ENCODE measurements at places on chromosomes 3 and 15.

DNA sequence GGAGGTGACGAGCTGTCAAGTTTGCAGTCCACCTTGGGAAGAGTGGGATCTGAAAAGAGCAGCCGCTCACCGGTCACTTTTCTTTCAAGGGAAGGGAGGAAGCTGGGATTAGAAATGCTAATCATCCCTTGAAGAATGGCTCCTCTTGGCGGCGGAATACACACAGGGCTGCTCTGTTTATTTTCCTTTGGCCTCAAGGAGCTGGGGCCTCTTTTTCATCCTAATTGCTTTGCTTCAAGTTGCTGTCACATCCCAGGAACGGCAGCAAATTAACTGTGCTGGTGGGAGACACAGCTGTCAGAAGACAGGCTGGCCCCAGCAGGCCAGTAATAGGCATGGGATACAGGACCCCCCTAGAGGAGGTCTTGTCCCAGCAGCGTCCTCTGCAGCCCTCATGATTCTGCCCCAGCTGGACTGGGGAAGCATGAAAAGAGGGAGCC is 6.7 kb downstream of the KBTBD13 start:
- no peak for DNase-seq

DNA sequence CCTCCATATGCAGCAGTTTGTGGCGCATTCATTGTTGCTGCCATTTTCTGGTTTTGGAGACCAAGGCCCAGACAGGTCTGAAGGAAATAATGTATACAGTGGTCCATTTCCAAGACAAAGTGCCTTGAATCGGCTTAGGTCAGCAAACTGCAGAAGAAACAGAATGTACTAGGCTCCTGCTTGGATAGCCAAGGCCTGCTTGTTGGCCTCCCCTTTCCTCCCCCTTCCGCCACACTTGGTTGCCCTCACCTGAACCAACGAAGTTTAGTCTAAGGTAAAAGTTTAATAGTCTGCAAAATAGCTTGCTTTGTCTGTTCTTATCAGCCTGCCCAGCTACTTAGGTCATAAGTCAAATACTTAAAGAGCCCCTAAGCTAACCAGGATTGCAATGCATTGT is 12.0 kb upstream of the RTP3 start:
- DNase-seq: no peak

DNA sequence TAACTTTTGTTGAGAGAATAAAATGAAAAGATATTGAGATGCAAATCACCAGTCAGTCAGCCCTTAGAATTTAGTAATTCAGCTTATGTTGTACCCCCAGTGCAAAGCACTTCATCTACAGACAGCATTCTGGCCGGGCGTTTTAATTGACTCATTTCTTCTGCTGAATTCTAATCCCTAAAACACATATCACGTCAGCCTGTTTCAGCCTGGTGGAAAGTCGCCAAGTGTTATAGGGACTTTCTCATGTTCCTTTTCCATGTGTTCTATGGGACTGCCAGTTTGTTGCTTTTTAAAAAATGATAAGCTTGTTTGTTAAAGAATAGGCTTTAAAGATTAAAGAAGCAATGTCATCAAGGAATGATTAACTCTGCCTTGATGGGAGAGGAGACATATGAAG is 169.7 kb upstream of the BFSP2 start:
- DNase-seq: no peak

DNA sequence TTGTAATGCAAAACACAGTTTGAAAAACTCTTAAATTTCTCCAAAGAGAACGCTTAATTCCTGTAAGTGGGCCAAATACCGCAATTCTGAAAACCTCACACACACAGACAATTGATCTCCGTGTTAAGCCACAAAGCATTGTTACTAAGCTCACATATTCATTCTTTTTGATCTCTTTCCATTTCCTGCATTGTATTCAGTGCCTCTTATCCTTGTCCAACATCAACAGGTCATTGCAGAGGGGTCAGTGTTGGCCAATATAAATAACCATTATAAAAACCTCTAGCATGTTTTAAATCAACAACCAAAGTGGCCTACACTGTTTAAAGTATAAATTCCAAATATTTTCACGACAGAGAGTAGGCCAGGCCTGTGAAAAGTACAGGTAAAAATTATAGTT is 171.1 kb downstream of the PDZRN3 start:
- no peak for DNase-seq

GRCh38 chr3:72021531-72021930 is 236.6 kb upstream of the PROK2 start:
- DNase-seq: no peak

GRCh38 chr15:78597583-78597982 is 23.2 kb downstream of the CHRNA3 start:
- DNase-seq: no peak

DNA sequence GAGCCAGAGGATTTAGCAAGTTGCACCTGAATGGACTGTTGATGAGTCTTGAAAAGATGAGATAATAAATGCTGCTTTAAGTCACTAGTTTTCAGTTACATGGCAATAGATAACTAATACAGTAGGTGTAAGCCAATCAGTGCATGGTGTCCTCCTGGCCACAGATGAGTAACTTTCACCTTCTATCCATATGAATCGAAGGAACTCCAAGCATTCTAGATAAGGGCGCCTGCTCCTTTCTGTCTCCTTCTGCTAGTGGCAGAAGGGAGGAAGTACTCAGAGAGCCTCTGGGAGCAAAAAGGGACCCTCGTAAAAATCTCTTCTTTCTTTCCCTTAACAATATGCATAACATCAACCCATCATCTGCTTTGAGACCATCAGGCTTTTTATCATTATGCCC is 37.3 kb downstream of the TM6SF1 start:
- DNase-seq: no peak

DNA sequence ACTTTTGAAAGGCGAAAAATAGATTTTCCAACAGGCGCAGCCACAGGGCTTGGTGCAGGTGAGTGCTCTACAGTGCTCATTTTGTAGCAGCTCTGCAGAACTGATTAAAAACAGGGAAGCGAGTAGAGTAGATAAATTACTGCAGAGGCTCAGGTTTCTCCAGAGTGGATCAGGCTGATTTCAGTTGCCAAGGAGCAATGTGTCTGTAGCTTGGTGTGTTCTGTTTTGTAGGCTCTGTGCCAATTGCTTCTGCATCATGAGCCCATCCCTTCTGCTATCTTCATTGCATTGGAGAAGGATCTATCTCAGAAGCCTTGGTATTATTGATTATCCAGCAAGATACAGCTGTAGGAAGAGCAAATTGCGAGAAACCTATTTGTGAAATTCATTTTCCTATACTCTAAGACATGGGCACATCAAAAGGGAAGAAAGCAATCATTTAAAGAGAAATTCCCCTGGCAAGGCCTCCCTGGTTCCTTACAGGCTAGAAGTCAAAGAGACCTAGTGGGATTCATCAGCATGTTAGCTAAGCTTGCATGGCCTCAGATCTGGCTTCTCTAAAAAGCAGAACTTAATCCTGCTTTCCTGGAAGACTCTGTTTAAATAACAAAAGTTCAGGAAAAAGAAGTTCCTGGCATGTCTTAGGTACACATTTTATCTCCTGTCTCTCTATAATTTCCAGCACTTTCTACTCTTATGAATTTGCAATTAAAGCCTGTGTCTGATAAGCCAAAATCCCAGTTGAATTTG is 432.4 kb upstream of the ATP10A start:
- no peak for DNase-seq
